Activated naive CD8-positive, alpha-beta T cell treated with anti-CD3 and anti-CD28 coated beads, Interleukin-2, amount 10 ng/mL, durations not matched to agents 7 days and 5 days (primary cell): ENCODE measurements at places on chromosomes 6 and 20. TPM values are rescaled to one million over a fixed set of nuclear protein-coding genes. Genes with fewer than 3 reads are reported as not detected.

Gene RRP36
- 65.6 TPM for total RNA-seq

Gene CALHM4
- not detected for total RNA-seq

Gene GPX5
- total RNA-seq: not detected

Gene TGM3
- not detected for total RNA-seq

Gene BICRAL
- 28.3 TPM for total RNA-seq

Gene GINS1
- total RNA-seq: 25.6 TPM

DNA sequence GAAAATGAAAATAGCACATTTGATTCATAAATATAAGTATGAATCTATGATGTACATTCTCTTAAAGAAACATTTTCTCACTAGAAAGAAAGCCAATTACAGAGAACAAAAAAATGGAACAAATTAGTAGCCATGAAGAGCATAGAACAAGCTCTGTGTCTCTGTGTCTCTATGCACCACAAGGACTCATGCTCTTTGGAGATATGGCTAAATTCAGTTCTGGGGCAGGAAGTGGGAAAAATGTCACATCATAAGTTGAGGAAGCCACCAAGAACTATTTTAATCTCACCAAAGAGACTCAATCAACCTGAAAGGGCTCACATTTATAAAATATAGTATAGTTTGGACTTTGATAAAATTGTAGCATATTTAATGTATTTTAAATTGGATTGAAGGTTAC, 1259.8 kb upstream of the GJE1 start:
- H3K27ac ChIP-seq: no peak overlapping the region
- DNase-seq: no peak
- H3K36me3 ChIP-seq: no peaks in the 10 kb centered on the region
- no peak overlapping the region for H3K4me3 ChIP-seq
- H3K27me3 ChIP-seq: no peaks in the 10 kb centered on the region

GRCh38 chr20:11301699-11302098, 616.0 kb upstream of the BTBD3 start:
- H3K27me3 ChIP-seq: no peaks in the 10 kb centered on the region
- H3K27ac ChIP-seq: no peak overlapping the region
- H3K4me1 ChIP-seq: no peaks in the 10 kb centered on the region

DNA sequence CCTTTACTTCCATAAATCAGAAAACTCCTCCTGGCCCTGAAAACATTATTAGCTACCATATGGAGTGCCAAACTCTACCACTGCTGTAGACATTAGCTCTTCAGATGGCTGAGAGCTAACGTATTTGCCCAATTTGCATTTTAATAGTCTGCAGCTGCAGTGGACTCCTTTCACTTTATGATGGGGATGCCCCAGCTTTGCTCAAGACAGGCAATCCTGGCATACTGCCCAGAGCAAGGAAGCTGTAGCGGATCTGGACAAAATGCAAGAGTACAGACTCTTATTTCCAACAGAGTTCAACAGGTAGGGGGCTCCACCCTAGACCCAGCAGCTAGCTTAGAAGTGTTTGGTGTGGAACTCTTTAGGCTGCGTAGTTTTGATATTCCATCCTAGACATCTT, 246.7 kb downstream of the FOXC1 start:
- H3K36me3 ChIP-seq: peaks cover 2% of the 10 kb centered on the region
- H3K27me3 ChIP-seq: no peaks in the 10 kb centered on the region
- no peak overlapping the region for H3K27ac ChIP-seq

DNA sequence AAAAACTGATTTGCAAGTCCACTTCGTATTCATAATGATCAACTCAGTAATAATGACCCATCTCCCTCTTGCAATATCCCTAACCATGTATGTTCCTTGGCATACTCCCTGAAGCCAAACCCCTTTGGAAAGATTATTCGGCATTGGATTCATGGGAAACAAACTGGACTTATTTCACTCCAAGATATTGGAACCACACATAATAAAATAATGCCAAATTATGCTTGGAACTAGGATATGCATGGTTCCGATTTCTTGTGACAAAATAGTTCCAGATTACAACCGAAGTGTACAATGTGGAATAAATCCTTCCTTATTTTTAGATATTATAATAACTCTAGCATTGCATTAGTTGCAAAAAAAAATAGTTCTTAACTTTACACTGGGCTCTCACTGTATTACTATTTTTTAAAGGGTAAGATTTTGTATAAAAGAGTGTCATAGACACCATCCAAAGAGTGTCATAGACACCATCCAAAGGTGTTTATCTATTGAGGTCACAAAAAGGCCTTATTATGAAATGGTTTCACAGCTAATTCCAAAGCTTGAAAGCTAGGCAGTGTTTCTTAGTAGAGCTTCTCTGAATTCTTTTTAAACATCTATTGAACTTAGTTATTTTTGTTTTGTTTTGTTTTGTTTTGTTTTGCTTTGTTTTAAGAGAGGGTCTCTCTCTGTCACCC, 410.9 kb upstream of the JARID2 start:
- no peak overlapping the region for H3K4me3 ChIP-seq
- no peaks in the 10 kb centered on the region for H3K4me1 ChIP-seq
- no peaks in the 10 kb centered on the region for H3K36me3 ChIP-seq
- H3K27me3 ChIP-seq: peaks cover 12% of the 10 kb centered on the region
- H3K27ac ChIP-seq: no peak overlapping the region
- DNase-seq: no peak

GRCh38 chr6:99353126-99353525, 3.7 kb upstream of the FAXC start:
- H3K27me3 ChIP-seq: peaks cover 69% of the 10 kb centered on the region
- no peak overlapping the region for H3K27ac ChIP-seq
- H3K4me1 ChIP-seq: no peaks in the 10 kb centered on the region
- no peak for DNase-seq
- H3K4me3 ChIP-seq: no peak overlapping the region
- H3K36me3 ChIP-seq: no peaks in the 10 kb centered on the region

DNA sequence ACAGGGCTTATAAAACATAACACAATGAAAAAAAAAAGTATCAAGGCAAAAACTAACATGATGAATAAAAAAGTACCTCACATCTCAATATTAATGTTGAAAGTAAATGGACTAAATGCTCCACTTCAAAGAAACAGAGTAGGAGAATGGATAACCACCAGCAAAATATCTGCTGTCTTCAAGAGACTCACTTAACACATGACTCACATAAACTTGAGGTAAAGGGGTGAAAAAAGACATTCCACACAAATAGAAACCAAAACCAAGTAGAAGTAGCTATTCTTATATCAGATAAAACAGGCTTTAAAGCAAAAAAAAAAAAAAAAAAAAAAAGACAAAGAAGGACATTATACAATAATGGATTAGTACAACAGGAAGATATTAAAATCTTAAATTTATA, 86.9 kb downstream of the TBC1D32 start:
- no peak for DNase-seq
- peak overlapping the region; percentile 21 for H3K4me3 ChIP-seq
- H3K4me1 ChIP-seq: peaks cover 10% of the 10 kb centered on the region
- peaks cover 46% of the 10 kb centered on the region for H3K36me3 ChIP-seq
- H3K27me3 ChIP-seq: no peaks in the 10 kb centered on the region
- H3K27ac ChIP-seq: no peak overlapping the region
